Transverse colon (tissue), 4 donors: ENCODE measurements at places on chromosomes 2 and 18.

GRCh38 chr2:155190342-155190741, 491.8 kb downstream of the KCNJ3 start:
- DNase-seq: no peak

- no peak for DNase-seq
Measured at GRCh38 chr2:74101574-74102300, 46.0 kb downstream of the BOLA3 start.

DNA sequence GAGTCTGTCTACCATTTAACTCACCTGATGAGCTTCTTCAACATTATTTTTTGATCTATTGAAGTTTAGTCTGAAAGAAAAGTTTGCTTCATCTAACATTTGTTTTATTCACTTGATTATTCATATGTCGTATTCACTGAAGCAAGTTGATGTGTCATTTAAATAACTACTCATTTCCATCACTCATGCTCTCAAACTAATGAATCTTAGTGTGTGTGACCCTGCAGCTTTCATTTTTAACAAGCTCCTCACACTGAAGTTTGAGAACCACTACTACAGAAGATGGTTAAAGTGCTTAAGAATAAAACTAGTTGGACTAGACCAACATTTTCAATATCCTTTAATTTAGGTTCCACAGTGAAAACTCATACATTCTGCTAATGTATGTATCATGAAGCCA, 1.8 kb upstream of the ABI2 start:
- no peak for DNase-seq

DNA sequence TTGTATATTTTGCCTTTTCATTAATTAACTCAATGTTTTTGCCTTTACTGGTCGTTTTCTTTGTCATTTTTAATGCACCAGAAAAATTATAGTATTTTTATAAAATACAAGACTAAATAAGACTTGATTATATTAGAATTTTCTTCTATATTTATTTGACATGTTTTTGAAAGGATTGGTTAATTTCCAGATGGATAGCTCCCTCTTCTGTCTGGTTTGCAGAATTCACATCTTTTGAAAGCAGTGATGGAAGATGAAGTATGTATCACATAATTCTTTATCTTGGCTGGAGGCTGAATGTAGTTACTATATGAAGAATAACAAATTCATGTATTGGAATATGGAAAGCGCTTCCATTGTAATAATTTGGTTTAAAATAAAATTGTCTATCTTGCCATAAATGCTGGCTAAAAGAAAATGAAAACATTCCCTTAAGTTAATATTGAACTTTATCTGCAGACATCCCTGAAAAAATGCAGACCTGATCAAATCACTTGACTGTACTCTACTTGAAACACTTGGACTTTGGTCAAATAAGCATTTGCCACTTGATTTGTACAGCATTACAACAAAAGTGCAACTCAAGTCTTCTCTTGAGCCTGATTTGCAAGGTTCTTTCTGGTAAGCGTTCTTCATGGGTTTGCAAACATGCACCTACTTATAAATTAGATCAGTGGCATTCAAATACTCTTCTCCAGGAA, 86.3 kb upstream of the EFEMP1 start:
- DNase-seq: no peak

- DNase-seq: no peak
Measured at GRCh38 chr2:57760381-57760801, 286.2 kb upstream of the VRK2 start.

GRCh38 chr2:168758970-168759820, 43.2 kb upstream of the NOSTRIN start:
- DNase-seq: no peak

DNA sequence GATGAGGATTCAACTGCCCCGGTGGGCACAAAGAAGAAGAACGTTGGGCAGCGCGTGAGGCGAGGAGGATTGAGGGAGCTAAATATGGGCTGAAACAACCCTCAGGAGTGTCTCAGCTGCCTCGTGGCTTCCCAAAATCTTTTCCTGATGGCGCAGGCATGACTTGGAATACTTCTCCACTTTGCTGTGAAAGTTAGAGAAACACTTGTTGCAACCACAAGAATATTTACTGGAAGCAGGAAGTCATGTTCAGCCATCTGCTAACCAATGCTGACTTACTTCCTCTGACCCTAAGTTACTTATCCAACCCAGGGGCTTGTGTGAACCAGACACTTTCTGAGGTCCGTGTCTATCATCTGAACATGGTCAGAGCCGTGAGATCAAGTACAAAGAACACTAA, 148.8 kb downstream of the ARL4C start:
- no peak for DNase-seq

- no peak for DNase-seq
Measured at GRCh38 chr2:200247494-200247893, 59.0 kb upstream of the SPATS2L start.

DNA sequence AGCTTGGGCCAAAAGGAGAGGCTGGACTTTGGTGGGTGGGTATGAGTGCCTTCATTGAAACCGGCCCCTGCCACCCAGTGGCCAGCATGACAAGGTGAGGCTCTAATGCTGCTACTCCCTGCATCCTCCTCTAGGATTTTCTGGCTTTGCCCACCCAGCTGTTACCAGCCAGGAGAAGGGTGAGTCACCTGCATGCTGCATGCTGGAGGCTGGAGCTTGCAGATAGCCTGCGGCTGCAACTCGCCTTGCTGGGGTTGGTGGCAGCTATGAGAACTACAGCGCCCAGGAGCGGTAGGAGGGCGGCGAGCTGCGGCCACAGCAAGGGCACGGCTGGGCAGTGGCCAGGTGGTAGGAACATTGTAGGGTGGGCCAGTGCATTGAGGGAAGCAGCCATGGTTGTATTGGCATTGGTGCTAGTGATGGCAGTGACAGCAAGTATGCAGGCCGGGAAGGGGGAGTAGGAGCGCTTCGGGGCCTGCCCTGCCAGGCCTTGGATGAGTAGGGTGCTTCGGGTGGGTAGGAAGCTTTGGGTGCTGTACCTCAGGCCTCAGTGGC, 75.4 kb upstream of the SLC35G4 start:
- no peak for DNase-seq

- DNase-seq: no peak
Measured at GRCh38 chr18:67854340-67854739, 337.8 kb upstream of the DSEL start.

GRCh38 chr2:28802975-28803429, 7.6 kb upstream of the SPDYA start:
- DNase-seq: no peak

DNA sequence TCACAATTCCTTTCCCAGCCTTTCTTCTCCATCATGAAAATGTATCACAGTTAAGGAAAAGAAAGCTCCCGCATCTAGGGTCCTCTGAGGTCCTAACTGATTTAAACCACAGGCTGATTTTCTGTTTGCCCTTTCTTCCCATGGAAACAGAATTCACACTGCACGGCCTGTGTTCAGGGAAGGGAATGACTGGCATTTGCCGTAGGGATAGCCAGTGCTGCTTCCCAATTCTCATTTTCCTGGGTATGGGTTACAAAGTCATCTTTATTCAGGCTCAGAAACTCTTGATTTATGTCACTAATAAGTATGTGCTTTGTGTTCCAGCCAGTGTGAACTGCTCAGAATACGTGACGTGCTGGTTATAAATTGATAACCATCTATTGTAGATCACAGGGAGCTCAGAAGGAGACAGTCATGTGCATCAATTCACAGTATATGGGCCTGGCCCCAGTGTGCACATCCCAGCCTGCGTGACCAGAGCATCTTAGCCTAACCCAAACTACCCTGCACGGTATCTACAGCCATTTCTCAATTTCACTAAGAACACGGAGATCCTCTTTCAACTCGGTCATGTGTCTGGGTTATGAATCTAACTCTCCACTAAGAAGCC, 163.3 kb downstream of the LRRC30 start:
- no peak for DNase-seq

DNA sequence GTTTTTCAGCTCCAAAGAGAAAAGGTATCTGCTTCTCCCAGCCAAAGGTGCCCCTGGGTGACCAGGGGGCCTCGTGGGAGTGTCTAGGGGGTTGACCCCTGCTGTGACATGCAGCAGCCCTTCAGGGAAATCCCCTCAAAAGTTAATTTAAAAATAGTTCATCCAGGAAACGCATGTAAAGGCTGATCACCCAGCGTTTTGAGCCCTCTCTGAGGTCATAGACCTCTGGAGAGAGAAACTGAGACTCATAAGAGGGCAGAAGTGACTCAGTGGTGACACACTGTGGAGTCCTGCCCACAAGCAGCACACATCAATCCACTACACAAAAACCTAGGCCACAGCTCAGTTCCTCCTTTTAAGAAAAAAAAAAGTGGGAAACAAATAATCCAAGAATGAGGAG, 11.9 kb downstream of the GAL3ST2 start:
- peak; percentile 11 for DNase-seq

DNA sequence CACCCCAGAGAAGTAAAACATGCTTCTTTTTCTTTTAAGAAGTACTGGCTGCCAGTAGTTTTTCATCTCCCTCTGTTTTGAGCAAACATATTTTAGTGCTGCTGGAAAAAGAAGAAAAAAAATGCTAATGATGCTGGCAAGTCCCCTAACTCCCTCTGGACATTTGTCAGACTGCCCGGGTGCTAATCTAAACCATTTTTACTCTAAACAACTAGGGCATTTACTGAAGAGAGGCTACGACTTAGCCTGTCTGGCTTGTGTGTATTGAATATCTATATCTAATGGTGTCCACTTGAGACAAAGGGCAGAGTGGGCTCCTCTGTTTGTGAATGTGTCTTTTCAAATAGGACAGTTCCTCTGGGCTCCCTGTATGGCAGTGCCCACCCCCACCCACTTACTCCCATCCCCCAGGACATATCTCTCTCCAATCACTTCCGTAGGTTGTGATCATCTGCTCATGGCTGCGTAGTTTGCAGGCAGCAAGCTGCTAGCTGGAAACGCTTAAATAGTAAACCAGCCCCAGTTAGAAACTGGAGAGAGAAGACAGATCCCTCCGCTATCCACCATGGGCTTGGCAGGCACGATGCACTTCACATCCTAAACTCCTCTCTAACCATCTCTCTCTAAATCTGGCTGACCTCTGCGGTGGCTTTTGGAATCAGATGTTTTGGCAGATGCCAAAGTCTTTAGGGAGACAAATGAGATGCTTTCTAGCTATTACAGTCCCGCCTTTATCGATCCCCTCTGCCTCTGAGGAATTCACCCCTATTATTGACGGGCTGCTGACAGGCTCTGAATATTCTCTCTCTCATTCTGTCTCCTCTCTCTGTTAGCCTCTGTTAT, 58.3 kb downstream of the DOCK10 start:
- DNase-seq: no peak

GRCh38 chr2:201926067-201926466, 107.6 kb upstream of the FZD7 start:
- DNase-seq: no peak

- no peak for DNase-seq
Measured at GRCh38 chr2:13197248-13197647, 480.5 kb downstream of the TRIB2 start.

DNA sequence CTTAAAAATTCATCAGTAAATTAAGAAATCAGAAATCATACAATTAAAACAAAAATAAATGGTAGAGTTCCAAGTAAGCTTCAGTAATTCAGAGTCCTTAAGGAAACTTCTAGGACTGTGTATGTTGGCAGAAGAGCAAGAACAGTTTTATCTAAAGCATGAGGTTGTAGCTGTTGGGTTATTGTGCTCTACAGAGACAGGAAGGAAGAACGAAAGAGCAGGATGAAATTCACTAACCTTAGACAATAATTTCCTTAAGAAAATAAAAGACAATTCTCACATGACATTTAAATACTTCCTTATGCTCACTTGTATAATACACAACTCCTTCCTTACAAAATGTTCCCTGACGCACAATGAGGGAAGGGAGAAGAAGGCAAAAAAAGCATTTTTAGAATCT, 133.4 kb downstream of the STK39 start:
- no peak for DNase-seq

DNA sequence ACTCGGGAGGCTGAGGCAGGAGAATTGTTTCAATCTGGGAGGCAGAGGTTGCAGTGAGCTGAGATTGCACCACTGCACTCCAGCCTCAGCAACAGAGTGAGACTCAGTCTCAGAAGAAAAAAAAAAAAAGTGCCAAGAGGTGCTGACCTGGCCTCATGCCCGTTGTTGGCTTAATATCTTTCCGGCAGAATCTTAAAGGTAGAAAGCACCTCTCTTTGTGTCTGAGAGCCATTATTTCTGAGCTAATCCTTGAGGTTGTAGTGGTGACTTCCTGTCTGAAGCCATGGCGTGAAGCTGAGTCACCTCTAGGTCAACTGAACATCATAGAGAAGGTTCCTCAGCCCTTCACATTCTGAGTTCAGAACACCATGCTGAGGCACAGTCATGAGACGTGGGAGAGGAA, 60.4 kb downstream of the WDSUB1 start:
- no peak for DNase-seq

- no peak for DNase-seq
Measured at GRCh38 chr2:152537081-152537651, 180.1 kb downstream of the PRPF40A start.

- DNase-seq: no peak
Measured at GRCh38 chr2:220107380-220107791, 480.0 kb downstream of the SLC4A3 start.

GRCh38 chr2:88125924-88126771, 1.7 kb downstream of the FABP1 start:
- no peak for DNase-seq

DNA sequence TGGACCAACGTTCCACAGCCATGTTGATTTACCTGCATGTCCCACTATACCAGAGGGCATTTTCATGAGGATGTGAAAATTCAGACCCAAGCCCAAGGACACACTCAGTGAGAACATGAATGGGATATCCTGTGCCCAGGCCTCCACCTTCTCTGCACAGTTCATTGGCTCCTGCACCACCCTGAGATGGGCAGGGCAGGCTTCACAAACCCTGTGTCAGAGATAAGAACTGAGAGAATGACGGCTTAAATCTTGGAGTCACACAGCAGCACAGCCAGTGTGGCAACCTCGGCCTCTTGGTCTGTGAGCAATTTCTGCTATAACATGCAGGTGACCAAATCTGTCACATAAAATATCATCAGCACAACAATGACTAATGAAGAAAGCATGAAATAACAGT, 71.9 kb downstream of the UXS1 start:
- DNase-seq: no peak

GRCh38 chr2:16487686-16488085, 177.9 kb downstream of the CYRIA start:
- DNase-seq: no peak

GRCh38 chr2:215107216-215108056, 31.0 kb downstream of the ABCA12 start:
- no peak for DNase-seq

GRCh38 chr2:152335726-152336118, 748 bp downstream of the FMNL2 start:
- no peak for DNase-seq

- DNase-seq: no peak
Measured at GRCh38 chr2:208358758-208359631, 47.6 kb upstream of the PTH2R start.

- DNase-seq: no peak
Measured at GRCh38 chr2:60884800-60885199, 3.4 kb downstream of the REL start.

- no peak for DNase-seq
Measured at GRCh38 chr2:118240276-118240675, 152.0 kb downstream of the INSIG2 start.
